Stimulated activated CD4-positive, alpha-beta T cell treated with anti-CD3 and anti-CD28 coated beads, Interleukin-4, amount 100 ng/mL, for 1 hour (primary cell): ENCODE measurements at places on chromosomes 5 and 9.

DNA sequence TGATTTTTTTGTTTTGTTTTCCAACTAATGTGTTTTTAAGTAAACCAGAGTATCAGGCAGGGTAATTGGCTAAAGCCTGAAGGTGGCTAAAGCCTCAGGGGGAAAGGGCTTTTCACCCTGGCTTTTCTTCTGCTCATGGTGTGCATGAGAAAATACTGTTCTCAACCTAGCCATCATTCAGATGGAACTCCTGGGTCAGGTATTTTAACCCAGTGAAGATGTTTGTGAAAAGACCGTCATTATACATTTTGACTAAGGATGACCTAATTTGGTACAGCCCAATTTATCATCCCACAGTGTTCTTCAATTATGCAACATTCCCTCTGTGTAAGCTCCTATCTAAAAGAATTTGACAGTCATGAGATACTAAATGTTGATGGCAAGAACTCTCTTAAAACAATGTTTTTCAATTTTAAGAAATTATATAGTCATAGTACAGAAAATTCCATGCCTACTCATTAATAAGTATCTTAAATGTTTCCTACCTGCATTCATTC lies 209.5 kb upstream of the TARS1 start:
- DNase-seq = no peak

DNA sequence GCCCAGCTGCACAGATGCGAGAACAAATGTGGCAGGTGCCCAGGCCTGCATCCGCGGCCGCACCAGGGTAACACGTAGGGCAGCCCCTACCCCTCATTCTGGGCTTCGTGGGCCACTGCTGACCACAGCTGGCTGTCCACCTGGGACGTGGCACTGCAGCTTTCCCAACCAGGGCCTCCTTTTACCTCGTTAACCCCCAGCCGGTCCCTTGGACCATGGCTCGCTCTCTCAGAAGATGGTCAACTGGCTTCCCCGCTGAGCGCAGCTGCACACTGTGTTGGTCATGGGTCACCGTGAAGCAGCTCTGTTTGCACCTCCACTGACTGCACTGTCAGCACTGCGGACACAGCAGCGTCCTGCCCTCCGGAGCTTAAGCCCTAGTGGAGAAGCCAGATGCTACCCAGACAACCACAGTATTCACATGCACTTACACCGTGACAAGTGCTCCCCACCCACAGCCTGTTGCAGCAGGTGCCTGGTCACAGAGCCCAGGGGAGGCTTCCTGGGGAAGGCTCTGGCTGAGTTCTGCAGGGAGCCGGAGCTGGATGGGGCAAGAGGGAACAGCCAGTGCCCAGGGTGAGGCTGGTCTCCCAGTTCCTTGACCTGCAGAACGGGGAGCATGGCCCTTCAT lies 10.5 kb upstream of the PLEKHG4B start:
- DNase-seq = no peak

- DNase-seq = no peak
Measured at GRCh38 chr5:177507596-177508220, 1.9 kb downstream of the DOK3 start.

DNA sequence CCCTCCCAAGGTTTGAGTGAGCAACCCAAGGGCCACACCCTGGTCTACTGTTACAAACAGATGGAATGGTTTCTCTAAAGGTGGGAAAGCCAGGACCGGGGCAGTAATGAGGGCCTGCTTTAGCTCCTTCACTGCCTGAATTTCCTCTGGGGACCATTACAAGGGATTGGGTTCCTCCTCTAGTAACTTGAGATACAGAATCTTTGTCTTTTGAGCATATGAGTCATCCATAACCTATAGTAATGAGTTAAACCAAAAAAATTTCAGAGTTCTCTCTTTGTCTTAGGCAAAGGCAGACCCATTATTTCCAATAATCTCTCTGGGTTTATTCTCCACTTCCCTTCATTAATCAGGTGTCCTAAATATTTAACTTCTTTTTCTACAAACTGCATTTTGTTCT lies 618.8 kb downstream of the HINT1 start:
- no peak for DNase-seq

- DNase-seq = no peak
Measured at GRCh38 chr9:34771007-34771406, 61.1 kb upstream of the CCL21 start.

DNA sequence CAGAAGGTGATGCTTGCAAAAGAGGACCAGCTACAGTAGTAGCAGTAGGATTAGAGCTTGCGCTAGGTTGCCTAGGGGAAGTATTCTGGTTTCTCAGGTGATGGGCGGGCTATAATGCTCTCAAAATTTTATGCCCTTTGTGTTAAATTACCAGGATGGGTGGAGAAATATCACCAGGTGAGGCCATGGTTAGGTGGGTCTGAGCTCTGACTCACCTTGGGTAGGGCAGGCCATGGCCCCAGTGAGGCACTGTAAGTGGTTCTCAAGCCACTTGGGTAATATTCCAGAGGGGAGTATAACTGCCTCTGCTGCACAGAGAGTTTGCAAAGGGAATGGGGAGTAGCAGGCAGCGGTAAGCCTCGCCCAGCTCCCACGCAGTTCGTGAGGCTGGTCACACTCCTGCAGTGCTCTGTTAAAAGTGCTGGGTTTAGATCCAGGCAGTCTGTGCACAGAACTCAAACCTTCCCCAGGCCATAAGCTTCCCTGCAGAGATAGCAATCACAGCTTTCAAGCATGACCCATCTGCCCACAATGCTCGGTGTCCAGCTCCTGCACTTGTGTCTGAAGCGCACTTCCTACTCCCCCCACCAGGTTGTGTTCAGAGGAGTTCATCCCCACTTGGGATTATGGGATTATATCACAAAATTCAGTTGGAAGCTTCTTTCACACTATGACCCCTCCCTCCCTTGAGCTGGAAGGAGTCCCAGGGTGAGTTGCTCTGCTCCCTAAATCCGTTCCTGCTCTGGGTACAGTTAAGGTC lies 575.0 kb downstream of the CHSY3 start:
- DNase-seq = no peak

DNA sequence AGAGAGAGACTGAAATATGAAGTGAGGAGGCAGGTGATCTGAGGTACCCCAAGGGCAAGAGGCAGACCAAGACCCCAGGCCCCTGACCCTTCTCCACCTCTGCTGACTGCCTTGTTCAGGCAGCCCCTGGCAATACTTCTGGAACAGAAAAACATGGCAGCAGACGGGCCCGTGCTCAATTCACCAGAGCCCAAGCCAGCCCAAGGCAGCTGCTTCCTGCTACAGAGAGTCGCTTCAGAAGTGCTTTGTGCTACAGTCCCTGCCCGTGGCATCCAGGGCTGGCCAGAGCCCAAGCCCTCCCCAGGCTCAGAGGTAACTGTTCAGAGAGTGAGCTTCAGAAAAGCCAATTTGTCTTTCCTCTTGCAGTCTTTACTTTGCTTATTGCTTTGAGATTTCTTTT lies 151.4 kb upstream of the FSTL4 start:
- DNase-seq = no peak
